ENCODE measurements at places on chromosomes 6 and 20.
A peak's percentile ranks its signal among the peaks of the same experiment; 100 is the strongest.

- no peak for DNase-seq
Observed at GRCh38 chr6:32685603-32686002, 19.1 kb upstream of the HLA-DQB1 start.

GRCh38 chr6:88295663-88296062 is 129.5 kb upstream of the CNR1 start:
- DNase-seq, result no peak

DNA sequence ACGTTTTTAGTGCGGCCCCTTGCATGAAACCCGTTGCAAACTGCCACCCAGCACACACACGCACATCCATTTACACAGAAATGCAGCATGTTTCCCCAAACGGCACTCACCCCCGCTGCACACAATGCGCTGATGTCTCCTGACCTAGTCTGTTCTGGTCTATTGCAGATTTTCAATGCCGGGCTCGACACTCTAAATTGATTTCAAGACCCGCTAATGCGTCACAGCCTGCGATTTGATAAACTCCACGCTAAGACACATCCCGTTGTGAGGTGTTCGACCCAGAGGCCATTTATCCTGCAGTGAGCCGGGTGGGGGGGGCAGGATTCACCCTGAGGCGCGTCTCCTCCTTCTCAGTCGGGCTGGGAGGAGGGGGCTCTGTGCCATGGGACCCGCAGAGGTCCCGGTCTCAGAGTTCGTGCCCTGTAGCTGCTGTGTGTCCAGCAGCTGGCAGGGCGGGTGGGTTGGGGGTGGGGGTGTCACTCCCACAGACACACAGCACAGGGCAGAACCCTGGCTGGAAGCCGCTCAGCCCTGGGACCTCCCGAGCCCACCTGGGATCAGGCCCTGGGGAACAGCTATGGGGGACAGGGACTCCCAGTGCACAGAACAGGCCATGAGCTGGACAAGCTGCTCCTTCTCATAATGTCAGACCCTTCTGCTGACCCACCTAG is 367.9 kb downstream of the PREX1 start:
- no peak for DNase-seq

GRCh38 chr6:21594416-21595281 is 1.1 kb downstream of the SOX4 start:
- DNase-seq, result peak; percentile 55

- DNase-seq, result no peak
Observed at GRCh38 chr6:11025921-11026635, 18.0 kb downstream of the ELOVL2 start.

DNA sequence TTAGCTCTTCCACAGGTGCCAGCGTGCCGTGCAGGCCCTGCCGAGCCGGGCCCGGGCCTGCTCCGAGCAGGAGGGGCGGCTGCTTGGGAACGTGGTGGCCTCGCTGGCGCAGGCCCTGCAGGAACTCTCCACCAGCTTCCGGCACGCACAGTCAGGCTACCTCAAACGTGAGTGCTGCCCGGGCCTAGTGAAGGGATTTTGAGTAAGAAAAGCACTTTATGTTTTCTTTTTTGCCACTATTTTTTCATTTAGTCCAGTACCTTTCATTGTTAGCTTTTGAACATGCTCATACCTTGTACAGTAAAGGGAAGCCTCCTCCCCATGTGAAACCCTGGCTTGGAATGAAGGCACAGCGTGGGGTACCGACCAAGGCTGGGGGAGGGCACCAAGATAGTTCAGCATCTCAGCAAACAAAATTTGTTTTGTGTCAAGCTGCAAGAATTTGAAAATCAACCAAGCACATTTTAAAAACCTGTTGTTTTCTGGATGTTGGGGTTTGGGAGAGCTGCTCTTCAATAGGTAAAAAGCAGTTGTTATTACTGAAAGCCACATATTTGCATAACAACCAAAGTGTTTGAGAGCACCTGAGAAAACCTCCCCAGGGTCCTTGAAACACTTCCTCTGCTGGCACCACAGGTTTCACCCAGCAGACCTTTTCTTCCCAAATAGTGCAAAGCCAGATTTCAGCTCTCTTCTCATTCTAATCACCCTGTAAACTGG is 18.4 kb downstream of the STX16 start:
- no peak for DNase-seq

DNA sequence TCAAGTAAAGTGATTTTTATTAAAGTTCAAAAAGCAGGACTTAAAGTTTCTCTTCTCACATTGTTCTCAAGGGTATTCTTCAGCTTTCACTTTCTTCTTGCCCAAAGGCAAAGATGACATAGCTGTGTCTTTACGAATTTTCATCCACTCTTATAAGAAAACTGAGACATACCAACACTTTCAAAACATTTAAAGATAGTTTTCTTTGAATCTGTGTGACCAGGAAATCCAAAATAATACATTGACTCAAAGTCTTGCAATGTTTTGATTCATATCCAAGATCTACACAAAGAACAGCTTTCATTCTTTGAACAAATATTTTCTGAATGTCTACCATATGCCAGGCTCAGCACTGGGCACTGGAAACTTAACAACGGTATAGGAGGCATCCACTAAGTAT is 117.9 kb downstream of the SIM1 start:
- peak; percentile 57 for DNase-seq

GRCh38 chr6:56977192-56977591 is 22.3 kb downstream of the BEND6 start:
- DNase-seq, result no peak

- no peak for DNase-seq
Observed at GRCh38 chr6:112010328-112010727, 43.6 kb upstream of the CCN6 start.

- no peak for DNase-seq
Observed at GRCh38 chr20:42790111-42790510, 399.6 kb downstream of the PTPRT start.

DNA sequence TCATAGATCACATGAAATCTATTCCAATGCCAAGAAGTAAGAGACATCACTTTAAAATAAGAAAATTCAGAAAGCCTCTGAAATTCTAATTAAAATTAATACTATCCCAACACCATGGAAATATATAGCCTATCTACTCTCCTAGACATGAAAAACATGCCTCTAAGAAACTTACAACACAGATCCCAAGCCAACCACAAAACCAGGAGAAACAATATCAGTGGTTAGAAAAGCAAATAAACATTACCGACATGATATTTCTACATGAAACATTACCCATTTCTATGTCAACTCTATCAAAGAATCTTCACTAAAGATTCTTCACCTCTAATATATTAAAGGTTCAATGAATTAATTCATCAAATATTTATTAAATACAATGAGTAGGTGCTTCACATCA is 4.8 kb downstream of the EPB41L2 start:
- no peak for DNase-seq

- peak; percentile 62 for DNase-seq
Observed at GRCh38 chr6:34055223-34055933, 90.5 kb downstream of the GRM4 start.

DNA sequence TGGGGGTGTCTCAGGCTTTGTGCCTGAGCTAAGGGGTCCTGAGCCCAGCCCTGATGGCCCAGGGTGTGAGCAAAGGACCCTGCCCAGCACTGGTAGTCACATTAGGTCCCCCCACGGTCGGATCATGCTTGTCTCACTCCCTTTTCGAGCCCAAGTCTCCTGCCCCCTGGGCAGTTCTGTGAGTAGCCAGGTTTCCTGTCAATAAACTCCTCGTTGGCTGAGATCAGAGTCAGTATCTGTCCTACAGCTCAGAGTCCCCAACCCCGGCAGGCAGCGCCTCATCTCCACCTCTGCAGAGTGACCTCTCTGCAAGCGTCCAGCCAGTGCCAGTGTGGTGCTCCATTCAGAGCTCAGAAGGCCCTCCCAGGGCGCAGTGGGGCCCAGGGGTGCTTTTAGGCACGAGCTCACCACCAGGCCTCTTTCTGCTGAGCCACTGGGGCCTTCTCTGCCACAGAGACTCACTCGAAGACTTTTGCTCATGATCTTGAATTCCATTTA is 93.7 kb upstream of the PMEPA1 start:
- DNase-seq, result no peak

DNA sequence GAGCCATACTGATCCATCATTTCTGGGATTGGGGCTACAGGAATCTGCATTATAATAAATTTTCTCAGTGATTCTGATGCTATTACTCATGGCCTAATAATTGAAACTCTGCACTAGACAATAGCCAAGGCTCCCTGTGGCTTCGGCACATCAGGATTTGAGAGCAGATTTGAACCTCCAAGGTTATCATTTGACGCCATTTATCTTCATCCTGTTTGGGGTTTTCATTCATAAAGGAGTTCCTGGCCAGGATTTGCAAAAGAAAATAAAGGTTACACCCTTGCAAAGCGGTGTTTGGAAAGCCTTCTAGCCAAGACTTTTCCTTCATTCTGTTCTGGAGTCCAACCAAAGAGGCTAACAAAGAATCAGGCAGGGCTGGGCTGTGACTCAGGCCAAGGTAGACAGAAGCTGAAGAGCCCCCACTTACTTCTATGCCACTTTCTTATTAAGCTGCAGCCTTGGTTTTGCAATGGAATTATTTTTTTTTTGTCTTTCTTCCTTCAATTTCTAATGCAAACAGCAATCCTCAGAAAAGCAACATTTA is 330.1 kb downstream of the DHX35 start:
- DNase-seq, result no peak

- no peak for DNase-seq
Observed at GRCh38 chr6:98944598-98945081, 3.1 kb downstream of the FBXL4 start.

Data from foreskin fibroblast (primary cell).